ENCODE measurements at places on chromosomes 16 and 17.

GRCh38 chr16:85524630-85525419 lies 88.3 kb upstream of the GSE1 start:
- no peak for DNase-seq

DNA sequence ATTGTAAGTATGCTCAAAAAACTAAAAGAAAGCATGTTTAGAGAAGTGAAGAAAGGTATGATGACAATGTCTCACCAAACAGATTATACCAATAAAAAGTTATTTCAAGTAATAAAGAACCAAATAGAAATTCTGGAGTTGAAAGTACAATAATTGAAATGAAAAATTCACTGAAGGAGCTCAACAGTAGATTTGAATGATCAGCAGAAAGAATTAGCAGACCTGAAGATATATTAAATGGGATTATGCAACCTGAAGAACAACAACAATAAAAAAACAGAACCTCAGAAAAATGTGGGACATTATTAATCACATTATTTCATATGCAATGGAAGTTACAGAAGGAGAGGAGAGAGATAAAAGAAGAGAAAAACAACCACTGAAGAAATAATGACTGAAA lies 57.6 kb downstream of the ABCA8 start:
- no peak for DNase-seq

GRCh38 chr17:46925185-46925868 lies 2.4 kb downstream of the GOSR2 start:
- DNase-seq, result no peak

GRCh38 chr17:9272501-9273200 lies 251.3 kb downstream of the NTN1 start:
- DNase-seq, result no peak

DNA sequence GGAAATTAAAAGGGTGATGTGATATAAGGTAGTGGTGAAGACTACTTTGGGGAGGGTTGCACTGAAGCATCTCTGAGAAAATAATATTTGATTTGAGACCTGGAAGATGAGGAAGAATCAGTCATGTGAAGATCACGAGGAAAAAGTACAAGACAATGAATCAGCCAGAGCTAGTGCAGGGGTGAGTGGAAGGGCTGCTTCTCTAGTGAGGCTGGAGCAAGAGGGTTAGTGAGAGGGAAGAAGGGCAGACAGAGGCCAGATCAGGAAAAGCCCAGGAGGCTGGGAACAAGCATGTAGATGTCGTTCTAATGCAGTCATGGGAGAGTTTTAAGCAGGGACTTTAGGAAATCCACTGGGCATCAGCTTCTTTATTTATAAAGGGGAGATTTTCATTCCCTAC lies 504.2 kb upstream of the SALL1 start:
- no peak for DNase-seq

DNA sequence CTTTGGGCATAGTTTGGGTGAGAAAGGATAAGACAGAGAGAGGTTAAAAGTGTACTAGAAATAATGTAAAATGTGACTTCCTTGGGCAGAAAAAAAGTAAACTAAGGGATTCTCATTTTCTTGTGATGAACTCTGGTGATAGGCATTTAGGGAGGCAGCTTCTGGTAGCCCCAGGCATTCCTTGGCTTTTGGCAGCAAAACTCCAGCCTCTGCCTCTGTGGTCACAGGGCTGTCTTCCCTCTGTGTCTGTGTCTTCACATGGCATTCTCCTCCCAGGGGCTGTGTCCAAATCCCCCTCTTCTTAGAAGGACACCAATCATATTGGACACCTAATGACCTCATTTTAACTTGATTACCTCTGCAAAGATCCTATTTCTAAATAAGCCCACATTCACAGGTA lies 54.7 kb downstream of the HS3ST3B1 start:
- no peak for DNase-seq

GRCh38 chr16:57700781-57701551 lies 6.4 kb downstream of the DRC7 start:
- no peak for DNase-seq

- DNase-seq, result no peak
These were observed 42.3 kb downstream of the TBX4 start for GRCh38 chr17:61494325-61495160.

GRCh38 chr17:63681530-63681929 lies 18.4 kb downstream of the LIMD2 start:
- no peak for DNase-seq

DNA sequence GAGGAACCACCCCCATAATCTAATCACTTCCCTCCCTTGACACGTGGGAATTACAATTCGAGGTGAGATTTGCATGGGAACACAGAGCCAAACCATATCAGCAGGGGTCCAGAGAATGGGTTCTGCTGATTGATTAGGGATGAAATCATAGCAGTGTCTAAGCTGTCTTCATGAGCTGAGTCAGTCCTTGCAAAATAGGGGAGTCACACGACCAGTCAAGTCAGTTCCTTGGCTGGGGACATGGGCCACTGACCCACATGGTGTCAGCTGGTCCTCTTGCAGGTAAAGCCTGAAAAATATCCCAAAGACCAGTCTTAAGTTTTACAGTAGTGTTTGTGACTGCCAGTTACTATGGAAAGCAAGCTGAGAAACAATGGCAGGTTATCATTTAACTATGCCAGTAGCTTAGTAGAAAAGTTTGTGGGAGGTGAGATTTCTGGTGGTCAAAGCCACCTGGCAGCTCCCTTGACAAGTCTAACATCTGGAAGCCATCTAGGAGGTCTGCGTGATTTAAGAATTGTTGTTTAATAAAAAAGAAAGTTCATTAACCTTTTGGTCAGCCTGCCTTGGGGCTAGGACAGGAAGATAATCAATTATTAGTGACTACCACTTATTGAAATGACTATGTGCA lies 15.7 kb upstream of the ATF7IP2 start:
- DNase-seq, result no peak

GRCh38 chr17:59830007-59830630 lies 62.6 kb downstream of the TUBD1 start:
- DNase-seq, result peak; percentile 67

DNA sequence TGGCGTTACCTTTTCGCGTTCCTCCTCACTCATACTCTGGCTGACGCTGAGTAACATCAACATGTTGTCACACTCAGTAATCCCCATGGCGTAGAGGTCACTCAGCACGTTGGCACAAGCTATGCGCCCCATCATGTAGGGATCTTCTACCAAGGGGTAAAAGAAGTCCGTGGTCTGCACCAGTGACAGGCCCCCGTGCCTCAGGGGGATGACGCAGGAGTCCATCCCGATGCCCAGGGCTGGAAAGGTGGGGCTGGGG lies 596 bp downstream of the SEPHS2 start:
- no peak for DNase-seq

DNA sequence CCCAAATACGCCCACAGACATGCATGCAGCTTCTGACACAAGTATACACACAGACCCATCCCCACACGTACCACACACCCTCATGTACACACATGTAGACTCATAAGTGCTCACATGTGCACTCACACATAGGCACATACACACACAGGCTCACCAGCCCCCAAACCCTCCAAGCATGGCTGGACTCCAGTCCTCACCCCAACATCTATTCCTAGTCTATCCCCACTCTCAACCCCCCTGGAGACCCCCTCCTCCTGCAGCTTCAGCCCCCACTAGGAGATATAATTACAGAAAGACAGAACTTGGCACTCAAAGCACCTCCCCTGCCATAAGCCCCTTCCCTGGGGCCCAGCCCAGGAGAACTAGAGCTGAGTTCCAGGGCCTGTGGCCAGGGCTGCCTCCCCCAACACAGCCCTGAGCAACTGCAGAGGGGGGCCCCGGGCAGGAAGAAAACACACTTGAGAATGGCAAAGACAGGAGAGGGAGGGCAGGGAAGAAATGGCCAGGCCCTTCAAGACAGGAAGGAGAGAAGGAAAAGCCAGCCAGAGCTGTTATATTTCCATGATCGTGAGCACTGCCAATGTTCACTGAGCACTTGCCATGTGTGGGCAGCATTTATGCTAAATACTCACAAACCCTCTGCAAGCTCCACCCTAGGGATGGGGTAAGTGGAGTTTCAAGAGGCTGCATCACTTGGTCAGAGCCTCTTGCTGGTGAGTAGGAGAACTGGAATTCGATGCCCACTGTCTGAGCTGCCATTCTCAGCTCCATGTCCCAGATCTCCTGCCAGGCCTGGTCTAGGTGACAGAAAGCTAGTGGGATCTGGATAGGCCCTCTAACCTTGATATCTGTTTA lies 224.5 kb downstream of the ZNF423 start:
- DNase-seq, result no peak

DNA sequence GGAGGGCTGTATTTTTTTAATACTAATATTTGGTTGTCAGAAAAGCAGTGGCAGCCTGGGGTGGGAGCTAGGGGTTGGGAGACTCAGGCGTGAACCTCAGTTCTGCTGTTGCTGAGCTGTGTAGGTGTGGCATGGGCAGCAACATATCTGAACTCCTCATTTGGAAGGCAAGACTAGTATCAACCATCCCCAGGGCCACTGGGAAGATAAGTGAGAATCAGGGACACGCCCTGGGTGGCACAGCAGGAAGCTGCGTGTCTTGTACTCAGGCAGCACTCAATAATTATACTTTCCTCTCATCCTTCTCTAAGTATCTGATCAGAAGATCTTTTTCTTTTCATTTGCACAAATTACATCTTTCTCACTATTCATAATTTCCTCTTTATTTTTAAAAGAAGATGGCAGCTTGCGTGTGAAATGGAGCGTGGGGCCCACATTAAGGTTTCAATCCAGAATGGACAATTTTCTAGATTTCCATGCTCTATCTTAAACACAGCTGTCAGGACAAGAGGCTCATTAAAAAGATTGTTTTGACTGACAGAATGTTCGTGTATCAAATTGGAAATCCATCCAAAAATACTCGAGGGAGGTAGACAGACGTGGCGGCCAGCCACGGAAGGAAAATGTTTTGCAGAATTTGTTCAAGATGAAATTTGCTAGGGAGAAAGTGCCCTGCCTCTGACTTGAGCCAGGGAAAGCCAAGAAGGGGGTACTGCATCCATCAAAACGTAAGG lies 121.1 kb downstream of the CPPED1 start:
- DNase-seq, result no peak

- no peak for DNase-seq
These were observed 3.9 kb upstream of the NLRC5 start for GRCh38 chr16:56985288-56985961.

GRCh38 chr16:17529982-17530760 lies 59.4 kb upstream of the XYLT1 start:
- DNase-seq, result peak; percentile 17

- peak; percentile 66 for DNase-seq
These were observed 28.4 kb downstream of the CDH13 start for GRCh38 chr16:82655072-82655714.

DNA sequence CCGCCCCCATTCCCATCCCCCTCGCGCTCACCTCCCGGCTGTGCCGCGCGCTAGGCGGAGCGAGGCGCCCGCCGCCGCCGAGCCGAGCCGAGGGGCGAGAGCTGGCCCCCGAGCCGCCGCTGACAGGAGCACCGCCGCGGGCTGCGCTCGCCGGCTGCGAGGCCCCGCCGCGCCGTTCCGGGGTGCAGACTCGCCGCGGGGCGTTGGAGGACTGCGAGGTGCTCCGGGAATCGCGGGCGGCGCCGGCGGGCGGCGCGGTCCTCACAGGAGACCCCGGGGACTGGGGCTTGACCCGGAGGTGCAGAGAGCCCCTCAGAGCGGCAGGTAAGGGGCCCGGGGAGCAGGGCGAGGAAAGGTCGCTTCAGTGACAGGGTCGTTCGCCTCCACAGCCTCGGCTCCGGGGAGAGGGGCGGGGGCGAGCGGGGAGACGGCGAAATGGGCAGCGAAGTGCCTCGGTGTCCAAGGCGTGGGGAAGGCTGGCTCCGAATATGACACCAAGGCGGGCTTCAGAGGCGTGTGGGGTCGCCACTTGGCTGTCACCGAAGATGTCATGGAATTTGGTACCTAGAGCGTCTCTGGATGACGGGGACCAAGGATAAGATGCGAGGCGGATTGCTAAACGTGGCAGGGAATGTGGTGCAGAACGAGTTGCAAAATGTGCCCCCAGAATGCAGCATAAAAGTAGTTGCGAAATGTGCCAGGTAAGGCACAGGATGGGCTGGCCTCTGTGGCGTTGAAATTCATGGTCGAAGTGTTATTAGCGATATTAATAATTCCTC lies 580 bp downstream of the TANC2 start:
- DNase-seq, result peak; percentile 61

GRCh38 chr17:17324616-17325015 lies 21.4 kb downstream of the NT5M start:
- no peak for DNase-seq

- no peak for DNase-seq
These were observed 10.0 kb downstream of the TPPP3 start for GRCh38 chr16:67383284-67383683.

- no peak for DNase-seq
These were observed 375.7 kb upstream of the CDH11 start for GRCh38 chr16:65497571-65497970.

DNA sequence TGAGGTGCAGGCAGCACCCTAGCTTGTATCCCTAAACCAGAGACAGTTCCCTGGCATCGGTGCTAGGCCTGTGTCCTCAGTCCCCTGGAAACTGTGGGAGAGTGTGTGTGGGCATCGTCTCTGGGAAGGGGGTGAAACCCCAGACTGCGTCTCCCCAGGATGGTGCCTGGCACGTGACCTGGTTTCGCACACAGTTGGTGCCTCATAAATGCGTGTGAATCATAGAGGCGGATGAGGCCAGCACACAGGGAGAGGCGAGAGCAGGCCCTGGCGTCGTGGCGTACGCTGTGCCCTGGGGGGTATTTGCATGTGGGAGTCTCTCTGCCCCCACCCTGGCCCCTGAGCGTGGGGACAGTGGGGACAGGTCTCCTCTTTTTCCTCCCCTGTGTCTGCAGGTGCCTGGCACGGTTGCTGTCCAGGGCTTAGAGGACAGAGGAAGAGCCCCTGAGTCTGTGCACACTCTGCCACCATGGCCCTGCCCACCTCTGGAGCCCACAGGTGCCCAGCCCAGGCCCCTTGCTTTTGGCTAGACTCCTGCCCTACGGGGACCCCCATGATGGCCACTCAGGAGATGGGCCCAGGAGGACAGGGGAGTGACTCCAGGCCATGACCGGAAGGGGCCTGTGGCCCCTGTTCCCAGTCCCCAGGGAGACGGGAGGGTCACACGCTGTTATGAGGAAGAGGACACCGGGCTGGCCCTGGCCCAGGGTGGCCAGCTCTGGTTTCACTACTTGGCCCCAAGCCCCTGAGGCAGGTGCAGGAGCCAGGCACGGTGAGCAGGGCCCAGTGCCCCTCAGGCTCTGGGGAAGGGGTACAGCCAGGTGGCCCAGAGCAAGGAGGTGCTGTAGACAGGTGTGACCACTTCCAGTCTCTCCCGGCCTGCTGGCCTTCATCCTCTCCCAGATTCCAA lies 1.3 kb upstream of the FSCN2 start:
- no peak for DNase-seq

GRCh38 chr17:77879226-77879895 lies 79.1 kb upstream of the TNRC6C start:
- no peak for DNase-seq

- DNase-seq, result no peak
These were observed 22.0 kb downstream of the SALL1 start for GRCh38 chr16:51129105-51129504.

DNA sequence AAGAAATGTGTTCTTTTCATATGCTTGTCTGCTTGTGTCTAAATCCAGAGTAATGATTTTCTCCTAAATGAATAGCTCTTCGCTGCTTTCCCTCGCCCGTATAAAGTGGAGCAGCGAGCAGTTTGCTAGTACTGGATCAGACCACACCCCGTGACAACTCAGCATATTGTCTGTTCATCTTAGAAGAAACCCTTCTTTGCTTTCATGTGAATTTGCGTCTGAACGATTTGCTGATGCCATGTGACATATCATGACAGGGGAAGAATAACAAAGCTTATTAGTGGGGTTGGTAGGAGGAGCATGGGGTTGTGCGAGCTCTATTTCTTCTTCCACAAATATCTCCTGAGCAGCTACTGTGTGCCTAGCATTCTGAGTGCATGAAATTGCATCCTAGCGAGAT lies 44.1 kb upstream of the CACNG4 start:
- no peak for DNase-seq
